ENCODE measurements at places on chromosomes 16 and 17.

DNA sequence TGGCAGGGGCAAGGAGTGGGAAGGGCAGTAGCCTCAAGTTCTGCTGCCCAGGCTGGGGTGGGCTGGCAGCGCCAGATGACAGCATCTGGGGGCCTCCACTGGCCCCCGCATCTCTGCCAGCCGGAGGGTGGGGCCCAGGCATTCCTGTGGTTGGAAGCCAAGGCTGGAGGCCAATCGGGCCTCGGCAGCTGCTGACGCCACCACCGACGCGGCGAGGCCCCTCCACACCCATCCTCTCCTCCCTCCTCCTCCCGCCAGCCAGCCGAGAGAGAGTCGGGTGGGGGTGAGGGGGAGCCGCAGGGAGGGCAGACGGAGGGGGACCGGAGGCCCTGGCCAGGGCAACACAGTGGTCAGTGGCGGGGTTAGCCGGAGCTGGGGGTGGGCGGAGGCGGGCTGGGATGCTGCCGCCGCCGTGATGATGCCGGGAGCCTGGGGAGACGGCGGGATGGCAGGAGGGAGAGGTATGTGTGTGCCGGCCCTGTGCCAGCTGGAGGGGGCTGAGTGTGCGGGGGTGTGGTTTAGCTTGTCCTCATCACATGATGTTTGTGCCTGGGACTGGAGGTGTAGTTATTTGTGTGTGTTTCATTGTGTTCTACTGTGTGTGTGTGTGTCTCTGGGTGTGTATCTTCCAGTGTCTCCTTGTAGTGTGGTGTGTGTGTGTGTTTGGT, 36.6 kb downstream of the ARHGAP23 start:
- DNase-seq, result no peak

DNA sequence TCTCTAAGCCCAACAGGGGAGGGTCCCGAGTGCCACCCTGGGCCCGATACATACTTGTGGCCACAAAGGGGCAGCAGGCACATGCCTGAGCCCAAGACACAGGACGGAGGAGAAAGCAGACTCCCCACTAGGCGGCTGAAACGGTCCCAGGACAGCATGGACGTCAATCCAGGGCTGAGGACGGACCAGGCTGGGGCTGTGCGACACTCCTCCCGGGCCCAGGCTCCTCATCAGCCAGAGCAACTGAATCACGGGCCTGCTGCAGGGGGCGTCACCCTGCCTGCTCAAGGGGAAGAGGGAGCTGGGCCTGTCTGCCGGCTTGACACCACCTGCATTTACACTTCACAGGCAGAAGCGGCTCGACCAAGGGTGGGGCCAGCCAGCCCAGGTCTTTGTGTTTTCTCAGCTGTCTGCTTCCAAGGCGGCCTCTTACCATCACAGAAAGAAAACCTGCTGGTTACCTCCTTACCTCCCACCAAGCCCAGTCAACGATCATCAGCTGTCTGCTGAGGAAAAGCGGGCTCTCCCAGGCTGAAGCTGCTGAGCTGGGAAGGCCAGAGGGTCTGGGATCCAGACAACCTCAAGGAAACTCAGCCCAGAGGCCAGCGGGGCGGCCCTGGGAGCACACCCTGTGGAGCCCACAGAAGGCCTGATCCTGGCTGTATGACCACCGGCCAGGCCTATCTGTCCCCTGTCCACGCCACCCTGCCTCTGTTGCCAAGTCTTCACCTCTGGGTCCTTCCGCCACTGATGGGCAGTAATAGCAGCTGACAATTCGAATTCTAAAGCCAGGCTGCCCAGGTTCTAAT, 26.4 kb downstream of the KIFC3 start:
- no peak for DNase-seq

DNA sequence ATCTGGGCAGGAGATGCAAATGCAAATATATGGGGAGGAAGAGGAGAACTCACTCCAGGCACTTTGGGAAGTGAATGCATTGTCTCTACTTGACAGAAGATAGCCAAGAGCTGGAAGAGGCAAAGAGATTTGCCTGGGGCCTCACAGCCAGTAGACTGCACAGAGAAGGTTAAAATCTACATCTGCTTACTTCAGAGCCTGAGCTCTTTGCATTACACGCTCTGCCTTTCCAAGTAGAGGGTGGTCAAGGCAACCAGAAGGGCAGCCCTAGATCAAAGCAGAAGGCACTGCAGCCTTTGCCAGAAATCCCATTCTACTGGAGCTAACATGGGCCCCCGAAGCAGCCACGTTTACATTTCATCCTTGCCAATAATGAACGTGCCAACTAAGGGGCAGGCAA, 407.2 kb upstream of the CCL2 start:
- DNase-seq, result no peak

DNA sequence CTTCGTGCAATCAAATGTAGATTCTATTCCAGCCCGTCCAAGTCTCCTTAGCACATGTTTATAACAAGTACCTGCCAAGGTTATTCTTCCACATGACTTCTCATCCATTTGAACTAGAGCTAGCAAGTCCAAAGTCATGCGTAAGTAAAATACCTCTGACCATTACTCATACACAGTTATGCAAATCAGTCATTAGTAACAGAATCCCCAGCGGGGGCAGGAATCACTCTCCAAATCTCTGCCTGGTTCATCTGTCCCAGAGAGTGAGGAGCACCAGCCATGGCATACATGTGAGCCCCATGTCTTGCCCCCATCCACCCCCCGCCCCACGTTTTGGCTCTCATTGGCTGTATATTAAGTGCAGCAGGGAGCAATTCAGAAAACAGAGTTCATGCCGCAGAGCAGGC, 27.7 kb downstream of the SRL start:
- DNase-seq, result no peak

DNA sequence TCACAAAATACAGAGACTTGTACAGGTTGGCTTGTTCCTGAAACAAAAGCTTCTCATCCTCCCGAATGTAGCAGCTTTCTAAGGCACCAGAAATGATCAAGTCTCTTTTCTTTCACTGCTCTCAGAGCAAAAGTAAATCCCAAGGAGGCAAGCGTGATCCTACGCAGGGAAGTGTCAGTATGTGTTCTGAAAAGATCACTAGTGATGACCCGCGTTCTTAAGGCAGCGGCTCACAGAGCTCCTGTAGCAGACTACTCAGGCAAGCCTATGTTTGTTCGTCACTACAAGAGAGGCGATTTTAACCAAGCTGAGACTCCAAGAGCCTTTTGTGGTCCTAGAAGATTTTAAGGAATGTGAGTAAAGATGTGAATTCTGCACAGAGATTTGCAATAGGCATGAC, 34.5 kb downstream of the WIPI1 start:
- no peak for DNase-seq

DNA sequence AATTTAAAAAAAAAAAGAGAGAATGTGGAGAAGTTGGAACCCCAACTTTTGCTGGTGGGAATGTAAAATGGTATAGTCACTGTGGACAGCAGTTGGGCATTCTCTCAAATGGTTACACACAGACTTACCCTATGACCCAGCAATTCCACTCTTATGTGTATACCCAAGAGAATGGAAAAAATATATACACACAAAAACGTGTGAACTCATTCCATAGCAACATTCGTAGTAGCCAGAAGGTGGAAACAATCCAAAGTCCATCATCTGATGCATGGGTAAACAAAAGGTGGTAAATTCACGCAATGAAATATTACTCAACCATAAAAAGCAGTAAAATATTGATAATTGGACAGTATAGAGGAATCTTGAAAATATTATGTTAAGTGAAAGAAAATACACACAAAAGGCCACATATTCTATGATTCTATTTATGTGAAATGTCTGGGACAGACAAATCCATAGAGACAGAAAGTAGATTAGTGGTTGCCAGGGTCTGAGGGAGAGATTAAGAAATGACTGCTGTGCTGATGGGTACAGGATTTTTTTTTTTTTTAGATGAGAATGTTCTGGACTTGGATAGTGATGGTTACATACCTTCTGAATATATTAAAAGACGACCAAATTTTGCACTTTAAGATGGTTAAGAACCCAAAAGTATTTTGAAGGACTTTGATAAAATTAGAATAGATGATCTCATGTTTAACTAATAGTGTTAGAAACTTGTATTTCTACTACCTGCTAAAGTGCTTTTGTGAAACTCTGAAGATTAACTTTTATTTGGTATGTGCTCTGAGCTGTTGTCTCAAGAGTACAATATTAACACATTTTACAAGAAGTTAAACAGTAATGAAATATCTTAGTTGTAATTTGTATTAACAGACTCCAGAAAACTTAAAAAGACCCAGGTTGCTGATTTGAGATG, 60.9 kb downstream of the MRTFB start:
- no peak for DNase-seq

- no peak for DNase-seq
These were observed 16.4 kb downstream of the SLC5A10 start for GRCh38 chr17:18968345-18968744.

DNA sequence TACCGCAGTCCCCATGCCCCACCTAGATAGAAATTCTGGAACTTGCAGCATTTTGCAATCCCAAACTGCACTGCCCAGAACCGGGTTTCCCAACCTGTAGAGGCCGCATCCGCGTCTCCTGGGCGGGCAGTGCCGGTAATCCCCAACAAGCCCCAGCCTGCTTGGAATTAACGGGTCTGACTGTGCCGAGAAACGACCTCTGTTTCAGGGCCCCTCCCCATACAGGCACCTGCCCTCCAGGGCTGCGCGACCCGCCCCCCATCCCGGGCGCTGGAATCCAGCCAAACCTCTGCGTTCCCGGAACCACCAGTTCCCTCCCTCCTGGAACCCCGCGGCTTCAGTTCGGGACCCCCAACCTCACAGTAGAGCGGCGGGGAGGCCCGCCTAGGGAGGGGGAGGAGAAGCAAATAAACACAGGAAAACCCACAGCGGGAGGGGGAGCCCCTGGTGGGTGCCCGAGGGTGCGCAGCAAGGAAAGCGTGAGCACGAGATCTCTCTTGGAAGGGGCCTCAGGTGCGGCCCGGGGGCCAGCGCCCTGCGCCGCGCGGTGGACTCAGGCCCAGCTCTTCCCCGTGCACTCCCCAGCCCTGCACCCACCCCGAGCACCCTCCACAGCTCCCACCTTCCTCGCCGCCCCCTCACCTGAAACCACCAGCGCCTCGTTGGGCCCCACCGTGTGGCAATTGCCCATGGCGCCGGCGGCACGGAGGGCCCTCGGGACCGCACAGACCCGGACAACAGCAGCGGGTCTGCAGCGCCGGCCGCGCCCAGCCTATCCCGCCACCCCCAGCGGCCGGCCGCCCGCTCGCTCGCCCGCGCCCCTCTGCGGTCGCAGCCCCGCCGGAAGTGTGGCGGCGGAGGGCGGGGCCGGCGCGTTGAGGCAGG, at the start of gene FLOT2:
Gene FLOT2, minus strand, starts transcription at position 850 of the 885 bp plus-strand sequence. Its CDS starts 159 bp downstream, at position 691.
- peak; percentile 55 for DNase-seq

DNA sequence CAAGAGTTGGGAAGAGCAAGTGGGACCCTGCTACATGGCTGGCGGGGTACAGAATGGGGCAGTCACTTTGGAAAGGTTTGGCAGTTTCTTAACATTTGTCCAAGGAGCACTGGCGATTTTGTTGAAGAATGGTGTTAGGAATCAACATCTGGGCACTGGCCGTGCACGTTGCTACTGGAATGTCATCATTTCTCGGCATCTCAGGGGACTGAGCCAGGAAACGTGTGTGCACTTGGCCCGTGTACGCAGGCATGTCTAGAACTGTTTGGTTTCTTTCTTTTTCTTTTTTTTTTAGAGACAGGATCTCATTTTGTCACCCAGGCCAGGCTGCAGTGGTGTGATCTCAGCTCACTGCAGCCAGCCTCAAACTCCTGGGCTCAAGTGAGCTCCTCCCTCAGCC, 17.3 kb upstream of the FOXK2 start:
- DNase-seq, result no peak

DNA sequence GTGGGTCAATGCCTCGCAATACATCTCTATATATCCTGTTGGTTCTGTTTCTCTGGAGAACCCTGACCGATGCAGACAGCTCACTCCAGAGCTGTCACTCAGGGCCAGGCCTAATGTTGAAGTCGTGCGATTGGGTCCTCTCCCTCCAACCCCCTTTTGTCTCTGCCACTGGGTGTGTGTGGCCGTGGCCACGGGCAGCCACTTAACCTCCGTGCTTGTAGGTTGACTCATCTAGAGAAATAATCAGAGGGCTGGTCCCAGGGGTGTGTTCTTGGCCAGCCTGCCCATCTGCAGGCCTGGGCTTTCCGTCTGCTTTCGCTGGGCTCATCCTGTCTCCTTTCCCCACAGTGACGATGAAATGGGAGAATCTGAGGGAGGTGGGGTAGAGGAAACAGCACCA, 7.4 kb downstream of the ADAD2 start:
- DNase-seq, result no peak

DNA sequence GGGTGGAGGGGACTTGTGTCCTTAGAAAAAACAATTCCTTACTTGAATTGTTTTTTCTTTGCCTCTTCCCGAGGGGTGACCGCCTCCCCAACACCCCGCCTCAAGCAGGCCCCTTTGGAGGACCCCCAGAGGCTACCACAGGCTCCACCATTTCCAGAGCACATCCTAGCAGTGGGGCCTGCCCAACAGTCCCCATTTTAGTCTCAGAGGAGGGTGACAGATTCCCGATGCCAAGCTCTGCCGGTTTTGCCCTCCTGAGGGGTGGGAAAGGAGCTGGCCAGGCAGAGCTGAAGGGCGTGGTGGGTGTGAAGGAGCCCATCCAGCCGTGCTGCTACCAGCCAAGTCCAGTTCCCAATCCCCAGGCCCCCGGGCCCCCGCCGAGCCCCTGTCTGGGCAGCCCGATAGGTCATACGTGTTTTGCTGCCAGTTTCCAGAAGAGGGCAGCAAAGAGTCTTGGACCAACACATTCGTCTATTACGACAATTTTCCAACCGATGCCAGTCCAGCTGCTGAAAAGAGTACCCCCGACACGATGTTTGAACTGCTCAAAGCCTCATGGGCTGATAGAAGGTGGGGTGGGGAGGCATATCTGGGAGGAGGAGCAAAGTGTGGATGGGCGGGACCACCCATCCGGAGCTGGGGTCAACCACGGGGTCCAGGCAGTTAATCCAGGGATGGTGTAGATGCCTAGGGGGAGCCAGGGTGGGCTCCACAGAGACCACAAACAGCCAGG, 18.8 kb upstream of the GAA start:
- peak; percentile 15 for DNase-seq

DNA sequence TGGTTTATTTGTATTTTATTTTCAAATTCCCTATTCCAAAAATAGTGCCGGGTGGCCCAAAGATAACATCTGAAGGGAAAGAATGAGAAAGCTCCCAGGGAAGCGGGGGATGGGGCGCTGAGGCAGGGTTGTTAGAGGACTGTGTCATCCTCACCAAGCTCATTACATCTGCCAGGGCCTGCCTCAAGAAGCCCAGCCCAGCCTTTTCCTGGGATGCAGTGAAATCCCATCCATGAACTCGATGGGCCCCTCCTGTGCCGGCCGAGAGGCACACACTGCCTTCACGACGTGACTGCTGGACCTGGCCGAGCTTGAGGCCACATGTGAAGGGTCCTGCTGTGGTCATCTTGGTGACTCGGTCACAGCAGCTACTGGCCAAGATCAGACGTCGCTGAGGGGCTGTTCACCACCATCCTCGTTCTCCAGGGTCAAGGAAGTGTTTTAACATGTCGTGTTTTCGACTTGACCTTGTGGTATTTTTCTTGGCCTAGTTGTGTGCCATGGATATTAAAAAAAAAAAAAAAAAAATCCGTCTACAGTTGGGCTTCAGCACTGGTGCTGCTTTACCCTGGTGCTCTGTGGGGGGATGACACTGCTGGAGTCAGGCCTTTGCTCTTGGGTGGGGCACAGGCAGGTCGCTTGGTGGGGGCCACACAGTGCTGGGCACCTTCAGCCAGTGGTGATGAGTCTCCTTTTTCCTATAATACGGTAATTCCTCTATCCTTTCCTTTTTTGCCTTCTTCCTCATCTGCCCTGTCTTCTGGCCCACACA, 4.9 kb downstream of the TIMM22 start:
- DNase-seq, result no peak

GRCh38 chr17:38867968-38868816, 1.7 kb upstream of the LASP1 start:
- no peak for DNase-seq

- no peak for DNase-seq
These were observed 724 bp downstream of the UBE2I start for GRCh38 chr16:1309888-1310831.

All from activated T-helper 1 cell treated with anti-CD3 and anti-CD28 coated beads, Interleukin-2, amount 50 U/mL, for 16 hours (primary cell).